ENCODE measurements at places on chromosomes 12 and 14.

GRCh38 chr12:67991158-67991557, 1.9 kb downstream of the IFNG-AS1 start:
- DNase-seq: no peak

DNA sequence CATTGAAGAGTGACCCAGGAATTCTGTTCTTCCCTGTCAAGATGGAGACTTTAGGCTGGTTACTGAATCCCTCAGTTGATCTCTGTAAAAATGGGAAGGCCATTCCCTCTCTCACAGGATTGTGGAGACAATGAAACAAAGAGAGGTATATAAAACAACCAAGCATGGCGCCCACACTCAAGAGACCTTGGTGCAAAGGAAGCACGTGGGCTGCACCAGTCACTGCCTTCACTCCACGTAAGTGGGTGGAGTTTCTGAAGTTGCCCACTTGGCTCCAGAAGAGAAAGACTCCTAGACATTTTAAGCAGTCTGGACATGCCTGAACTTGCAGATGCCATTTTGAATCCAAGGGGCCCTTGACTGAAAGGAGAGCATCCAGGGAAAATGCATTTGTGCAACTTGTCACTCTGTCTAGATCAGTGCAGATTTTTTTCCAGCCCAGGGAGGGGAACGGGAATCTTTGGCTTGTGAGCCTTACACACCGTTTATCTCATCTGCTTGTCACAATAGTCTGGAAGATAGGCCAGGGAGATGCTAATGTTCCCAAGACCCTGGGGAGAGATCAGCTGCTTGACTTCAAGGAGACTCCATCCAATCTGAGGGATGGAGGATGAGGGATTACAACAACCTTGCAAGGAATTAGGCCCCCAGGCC, 96.9 kb upstream of the TBX3 start:
- no peak for DNase-seq

- no peak for DNase-seq
Measured at GRCh38 chr12:114263056-114263805, 142.7 kb downstream of the TBX5 start.

- DNase-seq: no peak
Measured at GRCh38 chr12:30732954-30733637, 21.7 kb downstream of the CAPRIN2 start.

GRCh38 chr14:33839193-33840076, 111.4 kb downstream of the EGLN3 start:
- peak; percentile 69 for DNase-seq

GRCh38 chr12:94725375-94726168, 75.2 kb upstream of the TMCC3 start:
- peak; percentile 74 for DNase-seq

DNA sequence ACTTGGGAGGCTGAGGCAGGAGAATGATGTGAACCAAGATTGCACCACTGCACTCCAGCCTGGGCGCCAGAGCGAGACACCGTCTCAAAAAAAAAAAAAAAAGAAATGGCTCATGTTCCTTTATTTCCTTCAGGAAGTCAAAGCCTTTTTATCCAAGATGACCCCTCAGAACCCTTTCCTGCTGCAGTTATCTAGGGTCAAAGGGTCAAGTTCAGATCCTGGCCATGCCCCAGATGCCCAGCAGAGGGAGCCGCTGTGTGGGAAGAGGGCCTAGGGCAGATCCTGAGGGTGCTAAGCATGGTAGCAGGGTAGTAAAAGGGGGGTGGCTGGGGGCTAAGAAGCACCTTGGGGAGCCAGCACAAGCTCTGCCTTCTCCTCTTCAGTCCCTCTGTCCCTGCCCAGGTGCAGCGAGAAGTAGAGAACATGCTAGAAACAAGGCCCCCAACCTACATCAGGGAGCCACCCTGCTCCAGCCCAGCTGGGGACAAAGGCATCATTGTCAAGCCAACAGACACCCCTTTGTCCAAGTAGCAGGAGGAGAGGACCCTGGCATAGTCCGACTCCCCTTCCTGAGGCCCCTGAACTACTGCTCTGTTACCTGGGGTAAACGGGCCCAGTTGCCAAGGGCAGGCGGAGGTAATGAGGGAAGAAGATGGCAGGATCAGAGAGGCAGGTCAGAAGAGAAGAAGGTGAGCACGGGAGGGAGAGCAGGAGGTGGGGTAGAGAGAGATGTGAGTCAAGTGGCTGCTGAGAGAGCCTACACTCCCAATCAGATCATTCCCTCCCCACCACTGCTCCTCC, 6.5 kb downstream of the NFE2 start:
- peak; percentile 51 for DNase-seq

- no peak for DNase-seq
Measured at GRCh38 chr14:41490323-41490722, 116.4 kb upstream of the LRFN5 start.

- no peak for DNase-seq
Measured at GRCh38 chr14:99925471-99925870, 132.3 kb downstream of the EML1 start.

- DNase-seq: no peak
Measured at GRCh38 chr12:49867570-49868341, 24.9 kb upstream of the BCDIN3D start.

DNA sequence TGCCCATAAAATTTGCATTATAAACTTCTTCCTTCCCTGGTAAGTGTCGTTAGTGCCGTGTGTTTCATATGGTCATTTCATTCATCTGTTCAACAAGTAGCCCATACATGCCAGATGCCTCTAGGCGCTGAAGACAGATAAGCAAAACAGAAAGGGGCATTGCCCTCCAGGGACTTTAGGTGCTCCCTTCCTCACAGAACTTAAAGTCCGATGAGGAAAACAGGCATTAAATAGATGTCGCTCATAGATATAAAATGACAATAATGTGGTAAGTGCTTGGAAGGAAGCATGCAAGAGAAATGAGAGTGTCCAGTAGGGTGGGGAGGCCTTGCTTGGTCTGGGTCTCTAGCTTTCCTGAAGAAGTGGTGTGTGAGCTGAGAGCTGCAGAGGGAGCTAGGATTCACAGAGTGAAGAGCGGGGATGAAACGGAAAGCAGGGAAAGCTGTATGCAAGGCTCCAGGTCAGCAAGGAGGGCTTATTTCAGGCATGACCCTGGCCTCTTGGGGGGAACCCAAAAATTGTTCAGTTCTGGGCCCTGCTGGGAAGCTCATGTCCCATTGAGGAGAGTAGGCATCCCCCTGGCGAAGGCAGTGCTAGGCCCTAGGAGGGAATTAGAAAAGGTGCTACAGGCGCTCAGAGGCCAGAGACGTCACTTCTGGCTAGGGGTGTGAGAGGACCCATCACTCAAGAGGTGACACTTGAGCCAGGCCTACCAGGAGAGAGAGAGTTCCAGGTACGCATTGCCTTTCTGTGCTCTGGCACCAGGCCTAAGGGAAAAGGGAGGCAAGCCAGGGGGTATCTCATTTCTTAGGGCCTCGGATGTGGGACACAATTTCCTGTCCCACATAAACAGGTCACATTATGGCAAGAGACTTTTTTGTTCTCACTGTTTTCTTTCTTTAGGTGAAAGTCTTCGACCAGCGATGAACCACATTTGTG, 11.9 kb downstream of the UBE3B start:
- DNase-seq: no peak

DNA sequence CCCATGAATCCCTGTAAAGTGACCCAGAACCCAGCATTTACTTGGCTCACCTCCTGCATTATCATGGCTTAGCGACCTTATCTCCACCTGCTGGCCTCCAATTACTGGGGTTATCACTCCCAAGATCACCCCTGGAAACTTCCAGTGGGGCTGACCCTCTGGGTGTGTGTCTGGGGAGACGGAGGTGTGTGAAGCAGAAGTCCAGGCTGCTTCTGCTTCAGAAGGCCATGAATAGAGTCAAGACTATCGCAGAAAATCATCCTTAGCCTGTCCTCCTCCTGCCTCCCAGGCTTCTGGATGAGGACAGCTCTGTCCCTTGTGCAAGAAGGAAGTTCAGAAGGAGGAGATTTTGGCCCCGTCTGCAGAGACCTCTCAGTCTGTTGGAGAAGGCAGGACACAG, 408 bp upstream of the KRT72 start:
- DNase-seq: no peak
